SJSA1 (cell line): ENCODE measurements at places on chromosomes 3 and 15.

DNA sequence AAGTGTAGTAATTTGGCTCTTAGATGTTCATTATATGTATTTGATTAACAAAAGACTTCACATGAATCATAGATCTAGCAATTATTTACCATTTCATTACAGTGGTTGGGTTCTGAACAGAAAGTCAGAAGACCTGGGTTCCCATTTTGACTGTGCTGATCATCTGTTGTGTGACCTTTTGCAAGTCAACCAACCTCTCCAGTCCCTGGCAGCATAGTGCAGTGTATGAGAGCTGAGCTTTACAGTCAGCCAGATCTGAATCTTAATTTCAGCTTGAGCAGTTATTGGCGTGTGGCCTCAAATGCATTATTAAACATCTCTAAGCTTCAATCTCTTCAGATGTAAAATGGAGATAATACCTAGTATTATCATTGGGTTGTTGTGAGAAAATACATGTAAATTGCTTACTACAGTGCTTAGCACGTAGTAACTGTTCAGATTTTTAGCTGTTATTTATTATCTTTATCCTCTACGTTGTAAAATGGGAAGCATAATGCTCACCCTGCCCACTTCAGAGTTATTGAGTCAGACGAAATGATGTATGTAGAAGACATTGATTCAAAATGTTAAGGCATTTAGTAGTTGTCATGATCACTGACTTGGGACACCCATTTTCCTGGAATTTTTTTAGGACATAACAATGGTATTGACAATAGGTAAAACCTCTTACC lies 104.0 kb downstream of the KLHL25 start:
- DNase-seq = no peak

GRCh38 chr3:122092460-122093165 lies 37.5 kb downstream of the CD86 start:
- DNase-seq = no peak

- no peak for DNase-seq
Measured at GRCh38 chr15:89828281-89829145, 13.9 kb upstream of the ANPEP start.

GRCh38 chr3:155549087-155549486 lies 195.8 kb downstream of the PLCH1 start:
- DNase-seq = no peak

GRCh38 chr15:35043373-35044095 lies 41.6 kb downstream of the NANOGP8 start:
- no peak for DNase-seq

DNA sequence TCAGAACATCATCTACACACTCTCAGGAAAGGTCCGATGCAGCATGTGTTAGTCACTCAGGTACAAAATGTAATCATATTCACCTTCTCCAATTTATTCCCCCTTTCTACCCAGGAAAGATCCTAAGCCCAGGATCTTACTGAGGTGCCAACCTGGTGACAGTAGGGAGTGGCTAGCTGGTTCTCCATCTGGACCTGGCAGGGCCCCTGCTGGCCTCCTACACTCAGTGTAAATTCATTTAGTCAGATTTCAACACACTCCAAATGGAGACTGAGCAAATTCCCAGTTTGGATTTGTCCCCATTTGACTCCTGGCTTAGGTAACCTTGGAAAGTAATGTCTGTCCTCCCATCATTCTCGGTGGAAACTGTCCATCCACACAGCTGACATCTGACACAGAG lies 47.3 kb downstream of the SYNPR start:
- no peak for DNase-seq

DNA sequence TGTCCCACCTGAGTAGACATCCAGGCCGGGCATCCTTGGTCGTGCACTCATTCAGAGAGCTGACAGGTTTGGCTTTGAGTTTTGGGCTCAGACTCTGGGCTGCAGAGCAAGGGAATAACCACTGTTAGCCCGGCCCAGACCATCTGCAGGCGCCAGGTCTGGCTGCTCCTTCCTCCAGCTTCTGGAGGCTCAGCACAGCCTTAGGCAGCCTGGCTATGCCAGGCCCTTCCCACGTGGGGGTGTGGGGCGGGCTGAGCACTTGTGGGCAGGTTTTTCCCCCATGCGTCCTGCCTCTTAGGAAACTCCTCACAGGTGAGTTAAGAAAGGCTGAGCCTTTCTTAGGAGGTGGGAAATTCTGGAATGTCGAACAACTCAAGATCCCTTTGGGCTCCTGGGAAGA lies 11.2 kb downstream of the PLA2G4B start:
- DNase-seq = no peak
